ENCODE measurements at places on chromosomes 7 and 10.
A peak's percentile ranks its signal among the peaks of the same experiment; 100 is the strongest.

DNA sequence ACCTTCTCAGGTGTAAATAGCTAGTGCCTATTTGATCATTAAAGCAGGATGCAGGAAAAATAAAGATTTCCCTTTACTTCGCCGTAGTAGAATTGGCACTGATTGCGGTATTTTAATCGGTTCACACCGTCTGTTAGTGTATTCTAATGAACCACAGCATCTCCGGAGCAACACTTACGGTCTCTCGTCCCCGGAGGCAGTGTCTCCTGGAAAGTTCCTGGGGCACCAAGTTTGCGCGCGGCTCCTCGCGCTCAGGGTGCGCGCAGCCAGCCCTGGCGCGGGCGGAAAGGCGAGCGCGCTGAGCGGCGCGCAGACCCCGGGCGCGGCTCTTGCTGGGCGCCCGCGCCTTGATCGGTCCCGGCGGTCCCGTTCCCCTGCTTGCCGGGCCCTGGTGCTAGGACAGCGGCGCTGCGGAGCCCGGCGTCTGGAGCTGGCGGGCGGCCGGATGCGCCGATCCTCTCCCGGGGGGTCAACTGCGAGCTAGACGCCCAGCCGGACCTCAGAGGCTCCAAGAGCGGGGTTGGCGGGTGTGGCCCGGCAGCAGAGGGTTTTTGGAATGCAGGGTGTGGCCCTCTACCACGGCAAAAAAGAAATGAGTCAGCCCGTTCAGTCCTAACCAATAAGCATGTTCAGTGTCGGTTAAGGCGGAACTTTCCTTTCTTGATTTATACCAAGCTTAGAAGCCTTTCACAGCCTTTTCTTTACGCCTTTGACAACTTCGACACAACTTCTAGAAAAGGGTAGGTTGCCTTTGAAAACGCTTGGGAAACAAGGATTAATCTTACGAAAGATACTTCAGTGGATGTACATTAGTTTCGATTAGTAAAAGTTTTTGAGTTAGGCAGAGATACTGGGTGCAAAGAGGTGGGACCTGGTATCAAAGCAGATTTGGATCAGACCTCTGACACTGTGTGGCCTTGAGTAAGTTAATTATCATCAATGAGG lies 166.8 kb upstream of the ASAH2 start:
- peak; percentile 87 for DNase-seq

- DNase-seq, result peak; percentile 64
Measured at GRCh38 chr7:131284702-131285419, 42.8 kb upstream of the MKLN1 start.

- DNase-seq, result no peak
Measured at GRCh38 chr7:42395607-42396006, 158.6 kb upstream of the GLI3 start.

DNA sequence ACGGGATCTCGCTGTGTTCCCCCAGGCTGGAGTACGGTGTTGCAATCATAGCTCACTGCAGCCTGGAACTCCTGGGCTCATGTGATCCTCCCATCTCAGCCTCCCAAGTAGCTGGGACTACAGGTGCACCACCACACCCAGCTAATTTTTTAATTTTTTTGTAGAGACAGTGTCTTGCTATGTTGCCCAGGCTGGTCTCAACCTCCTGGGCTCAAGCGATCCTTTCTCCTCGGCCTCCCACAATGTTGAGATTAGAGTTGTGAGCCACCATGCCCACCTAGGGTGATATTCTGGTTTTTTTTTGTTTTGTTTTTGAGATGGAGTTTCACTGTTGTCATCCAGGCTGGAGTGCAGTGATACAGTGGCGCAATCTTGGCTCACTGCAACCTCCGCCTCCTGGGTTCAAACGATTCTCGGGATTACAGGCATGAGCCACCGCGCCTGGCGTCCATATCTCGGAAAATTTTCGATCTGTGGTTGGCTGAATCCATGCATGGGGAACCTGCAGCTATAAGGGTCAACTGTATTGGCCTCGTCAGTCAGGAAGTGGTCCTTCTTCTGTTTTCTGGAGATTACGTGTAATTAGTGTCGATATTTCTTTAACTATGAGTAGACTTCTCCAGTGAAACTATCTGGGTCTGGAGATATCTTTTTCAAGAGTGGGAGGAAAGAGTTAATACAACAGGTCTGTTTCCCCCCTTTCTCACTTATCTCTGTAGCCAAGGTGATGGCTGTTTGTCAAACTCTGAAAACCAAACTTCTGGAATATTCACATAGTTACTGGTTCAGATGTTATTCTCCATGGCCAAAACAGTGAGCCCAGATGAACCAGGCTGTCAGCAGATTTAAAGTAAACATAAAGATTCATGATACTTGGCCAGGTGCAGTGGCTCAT lies 21.0 kb upstream of the FIS1 start:
- DNase-seq, result no peak
